SHP77 treated with DMSO at 0.1 percent for 48 hours (cell line): ENCODE measurements at places on chromosomes 2 and 18.

DNA sequence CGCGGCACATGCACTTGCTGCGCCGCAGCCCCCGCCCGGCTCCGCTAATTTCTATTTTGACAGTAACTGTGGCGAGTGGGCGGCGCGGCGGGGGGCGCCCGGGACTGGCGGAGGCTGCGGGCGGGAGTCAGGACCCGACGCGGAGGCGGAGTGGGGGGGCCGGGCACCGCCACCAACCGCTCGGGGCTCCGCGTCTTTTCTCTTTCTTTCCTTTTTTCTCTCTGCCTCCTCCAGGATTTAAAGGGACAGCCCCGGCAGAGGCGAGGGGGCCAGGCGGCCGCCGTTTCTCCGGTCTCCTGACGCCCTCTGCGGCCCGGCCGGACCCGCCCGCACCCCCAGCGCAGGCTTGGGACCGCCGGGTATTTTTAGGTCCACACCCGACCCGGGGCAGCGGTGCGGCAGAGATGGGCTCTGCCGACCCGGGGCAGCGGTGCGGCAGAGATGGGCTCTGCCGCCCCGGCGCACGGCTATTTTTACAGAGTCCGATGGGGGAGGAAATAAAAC lies 460 bp upstream of the ZBTB7C start:
- DNase-seq: no peak

DNA sequence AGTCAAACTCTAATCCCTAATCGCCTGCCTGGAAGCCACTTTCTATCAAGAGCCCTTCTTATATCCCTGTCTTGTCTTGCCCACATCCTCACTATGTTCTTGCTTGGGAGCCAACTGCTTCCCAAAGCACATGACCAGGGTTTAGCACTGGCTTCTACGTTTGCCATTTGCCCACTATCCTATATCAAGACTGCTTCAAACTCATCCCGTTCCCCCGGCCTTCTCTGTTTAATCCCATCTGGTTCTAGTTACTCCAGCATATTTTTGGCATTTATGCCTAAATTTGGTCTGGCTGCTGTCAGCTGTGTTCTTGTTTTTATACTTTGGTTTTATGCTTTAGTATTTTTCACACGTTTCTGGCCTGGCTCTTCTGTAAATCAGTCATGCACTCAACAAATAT lies 40.2 kb downstream of the POLR1A start:
- no peak for DNase-seq

- DNase-seq: no peak
Observed at GRCh38 chr2:218000136-218000535, 2.7 kb downstream of the TNS1 start.

DNA sequence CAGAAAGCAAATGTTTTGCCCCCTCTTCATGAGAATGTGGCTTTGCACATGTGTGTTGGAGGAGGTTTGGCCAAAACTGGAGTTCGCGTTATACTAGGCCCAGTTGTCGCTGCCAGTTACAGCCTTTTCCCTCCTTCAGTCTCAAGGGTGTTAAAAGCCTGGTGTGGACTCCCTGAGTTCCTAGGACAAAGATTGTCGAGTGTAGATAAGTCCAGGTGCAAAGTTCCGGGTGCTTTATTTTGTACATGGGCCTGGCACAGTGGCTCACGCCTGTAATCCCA lies 542 bp upstream of the RNF103 start:
- DNase-seq: no peak

DNA sequence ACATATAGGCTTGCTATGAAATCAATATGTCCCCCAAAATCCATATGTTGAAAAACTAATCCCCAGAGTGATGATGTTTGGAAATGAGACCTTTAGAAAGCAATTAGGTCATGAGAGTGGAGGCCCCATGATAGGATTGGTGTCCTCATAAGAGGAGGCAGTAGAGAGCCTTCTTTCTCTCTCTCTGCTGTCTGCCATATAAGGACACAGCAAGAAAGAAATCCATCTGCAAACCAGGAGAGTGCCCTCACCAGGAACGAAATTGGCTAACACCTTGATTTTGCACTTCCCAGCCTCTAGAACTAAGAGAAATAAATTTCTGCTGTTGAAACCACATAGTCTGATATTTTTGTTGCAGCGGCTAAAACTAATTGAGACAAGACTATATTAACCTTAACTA lies 89.5 kb downstream of the NBAS start:
- DNase-seq: no peak

DNA sequence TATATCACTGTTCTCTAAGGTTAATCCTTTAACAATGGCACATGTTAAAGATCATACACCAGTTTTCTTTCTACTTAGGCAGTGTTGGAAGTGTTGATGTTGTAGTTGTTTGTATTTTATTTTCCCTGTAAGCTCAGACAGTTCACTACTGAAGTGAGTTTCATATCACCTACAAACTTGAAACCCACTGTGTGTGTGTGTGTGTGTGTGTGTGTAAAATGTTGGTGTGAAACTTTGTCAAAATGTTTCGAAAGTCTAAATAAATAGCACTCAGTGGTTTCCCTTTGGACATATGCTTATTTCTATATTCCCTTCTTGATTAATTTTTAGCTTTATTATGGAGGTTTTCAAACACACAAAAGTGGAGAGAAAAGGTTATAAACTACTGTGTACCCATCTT lies 79.8 kb upstream of the CAVIN2 start:
- no peak for DNase-seq

GRCh38 chr2:161857920-161858319 lies 216.1 kb downstream of the DPP4 start:
- DNase-seq: no peak

DNA sequence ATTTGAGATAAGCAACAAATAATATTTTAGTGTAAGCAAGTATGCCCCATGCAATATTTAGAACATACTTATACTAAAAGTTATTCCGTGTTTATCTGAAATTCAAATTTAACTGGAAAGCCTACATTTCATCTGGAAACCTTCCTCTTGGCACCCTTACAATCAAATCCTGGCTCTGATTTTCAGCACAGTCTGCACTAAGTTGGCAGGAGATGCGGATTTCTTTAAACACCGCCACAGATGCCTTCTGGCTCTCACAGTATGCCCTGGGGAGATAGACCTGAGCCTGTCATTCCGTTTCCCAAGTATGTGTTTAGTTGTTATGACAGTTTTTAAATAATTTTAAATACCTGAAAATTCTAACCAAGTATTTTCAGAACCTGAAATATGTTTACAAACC lies 7.3 kb upstream of the MLPH start:
- DNase-seq: no peak

DNA sequence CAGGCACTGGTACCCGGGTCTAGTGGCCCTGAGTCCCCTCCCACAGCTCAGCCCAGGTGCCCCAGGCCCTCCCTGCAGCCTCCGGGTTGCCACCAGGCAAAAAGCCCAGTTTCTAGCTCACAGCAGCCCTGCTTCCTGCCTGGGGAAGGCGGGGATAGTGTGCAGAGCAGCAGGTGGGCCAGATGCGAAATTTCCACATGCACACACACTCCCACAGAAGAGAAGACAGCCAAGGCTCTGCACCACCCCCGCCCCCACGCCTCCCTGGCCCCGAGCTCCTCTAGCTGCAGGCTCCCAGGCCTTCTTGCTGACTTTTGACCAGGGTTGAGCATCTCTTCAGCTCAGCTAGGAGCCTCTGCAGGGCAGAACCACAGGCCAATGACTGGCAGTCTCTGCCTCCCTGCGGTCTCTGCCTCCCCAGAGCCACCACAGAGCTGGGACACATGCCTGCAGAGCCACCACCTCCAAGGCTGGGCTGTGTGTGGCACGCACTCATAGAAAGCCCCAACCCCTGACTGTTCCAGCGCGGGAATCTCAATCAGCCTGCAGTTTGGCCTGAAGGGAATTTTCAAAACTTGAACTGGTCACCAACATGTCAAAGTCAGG lies 7.2 kb downstream of the SLC66A2 start:
- no peak for DNase-seq

DNA sequence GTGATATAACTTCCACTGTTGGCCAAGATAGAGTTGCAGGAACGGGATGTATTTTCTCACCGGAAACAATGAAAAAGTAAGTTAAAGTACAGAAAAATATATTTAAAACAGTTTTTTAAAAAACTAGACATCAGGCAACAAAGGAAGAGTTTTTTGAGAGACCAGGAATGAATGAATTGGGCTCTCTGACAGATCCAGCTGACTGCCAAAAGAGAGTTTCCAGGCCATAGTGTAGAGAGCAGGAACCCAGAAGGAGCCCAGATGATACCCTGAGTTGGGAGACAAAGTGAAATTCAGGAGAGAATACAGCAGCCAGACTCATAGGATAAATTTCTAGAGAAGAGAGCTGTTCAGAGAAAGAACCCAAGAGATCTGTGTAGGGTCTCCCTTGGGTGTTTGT lies 362.6 kb upstream of the SMIM21 start:
- no peak for DNase-seq

DNA sequence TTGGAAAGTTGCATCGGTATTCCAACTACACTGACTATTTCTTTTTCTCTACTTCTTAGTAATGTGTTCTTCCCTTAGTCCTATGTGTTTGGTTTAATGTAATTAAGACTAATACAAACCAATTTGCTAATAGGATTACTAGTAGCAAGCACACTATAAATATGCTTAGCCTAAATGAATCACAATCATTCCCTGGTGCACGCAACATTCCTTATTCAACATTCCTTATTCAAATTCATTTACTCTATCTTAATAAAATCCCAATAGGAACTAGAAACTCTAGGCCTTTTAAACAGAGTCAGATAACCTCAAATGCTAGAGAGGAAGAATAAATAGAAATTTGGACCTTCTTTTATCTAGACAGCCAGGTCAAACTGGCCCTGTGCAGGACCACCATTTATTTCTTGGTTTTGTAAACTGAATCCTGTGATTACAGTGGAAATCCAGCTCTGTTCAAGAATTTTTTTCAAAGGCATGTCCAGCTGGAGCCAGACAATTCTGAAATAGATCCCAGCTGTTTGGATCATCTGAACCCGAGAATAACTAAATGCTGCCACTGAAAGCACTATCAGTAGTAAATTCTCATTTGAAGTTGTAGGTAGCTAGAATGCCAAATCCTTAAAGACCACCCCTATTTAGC lies 103.1 kb downstream of the PPP1R1C start:
- DNase-seq: no peak

GRCh38 chr2:238479847-238480246 lies 53.1 kb downstream of the ASB1 start:
- DNase-seq: no peak

DNA sequence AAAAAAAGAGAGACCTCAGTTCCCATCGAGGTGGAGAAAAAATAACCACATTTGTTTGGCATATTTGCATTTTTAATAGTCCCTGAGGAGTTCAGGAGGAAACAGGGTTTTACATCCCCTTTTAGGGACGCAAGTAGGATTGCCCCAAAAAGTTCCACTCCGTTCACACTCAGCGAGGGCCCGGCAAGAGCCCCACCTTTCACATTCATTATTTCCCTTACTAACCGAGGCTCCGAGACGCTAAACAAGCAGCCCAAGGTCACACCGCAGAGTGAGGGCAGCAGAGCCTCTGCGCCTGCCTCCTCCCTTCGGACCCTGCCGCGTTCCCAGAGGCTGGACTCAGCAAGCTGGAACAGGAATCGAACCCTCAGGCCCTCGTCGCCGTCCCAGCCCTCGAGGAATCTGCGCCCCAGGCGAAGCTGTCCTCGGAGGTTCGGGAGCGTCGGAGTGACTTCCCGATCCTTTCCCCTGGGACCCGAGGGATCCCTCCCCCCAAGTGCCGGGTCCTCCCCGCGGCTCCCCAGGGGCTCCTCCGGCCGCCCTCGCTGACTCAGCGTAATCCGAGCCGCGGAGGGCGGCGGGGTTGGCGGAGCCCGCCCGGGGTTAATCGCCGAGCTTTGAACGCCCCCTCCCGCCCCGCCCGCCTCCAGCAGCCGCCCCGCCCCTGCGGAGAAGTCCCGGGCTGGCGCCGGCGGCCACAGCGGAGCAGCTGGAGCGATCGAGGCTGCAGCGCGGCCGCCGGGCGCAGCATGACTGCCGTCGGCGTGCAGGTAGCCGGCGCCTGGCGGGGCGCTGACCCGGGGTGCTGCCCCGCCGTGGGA lies at the start of gene TMEM37:
Gene TMEM37 (plus strand): TSS at position 700 of the 821 bp plus-strand sequence. CDS start 50 bp downstream, at position 750.
- no peak for DNase-seq

GRCh38 chr18:7607540-7608173 lies 40.5 kb downstream of the PTPRM start:
- DNase-seq: no peak

GRCh38 chr2:3041841-3042600 lies 335.6 kb downstream of the EIPR1 start:
- DNase-seq: no peak

DNA sequence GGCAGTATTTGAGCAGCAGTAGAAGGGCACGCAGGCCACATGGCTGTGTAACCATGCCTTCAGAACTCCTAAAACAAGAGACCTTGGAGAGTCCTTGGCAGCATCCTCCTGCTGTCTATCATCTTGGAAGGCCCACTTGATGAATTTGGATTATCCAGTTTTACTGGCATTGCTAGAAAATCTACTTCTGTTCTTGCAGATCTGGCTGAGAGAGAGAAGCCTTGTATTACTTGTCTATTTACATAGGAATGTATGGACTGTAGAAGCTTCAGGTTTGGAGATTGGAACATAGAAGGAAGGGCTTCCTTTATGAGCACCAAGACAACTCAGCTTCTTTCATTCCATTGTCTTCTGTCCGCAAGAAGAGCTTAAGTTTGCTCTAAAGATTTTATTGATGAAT lies 16.1 kb upstream of the GPBAR1 start:
- no peak for DNase-seq

DNA sequence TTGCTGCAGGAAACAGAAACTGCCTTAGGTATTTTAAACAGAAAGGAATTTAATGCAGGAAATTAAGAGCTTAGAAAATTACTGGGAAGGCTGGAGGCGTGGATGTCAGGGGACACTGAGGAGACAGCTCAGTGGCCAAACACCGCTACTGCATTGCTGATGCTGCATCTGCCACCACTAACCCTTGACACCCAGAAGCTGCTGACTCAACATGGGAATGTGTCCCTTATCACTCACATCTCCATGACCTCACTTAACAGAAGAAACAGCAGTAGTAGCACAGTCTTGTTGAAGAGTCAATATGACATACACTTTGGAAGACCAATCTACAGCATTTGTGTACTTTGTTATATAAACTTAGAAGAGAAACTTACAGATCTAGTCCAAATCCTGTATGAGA lies 906.1 kb downstream of the SLC4A3 start:
- peak; percentile 27 for DNase-seq

DNA sequence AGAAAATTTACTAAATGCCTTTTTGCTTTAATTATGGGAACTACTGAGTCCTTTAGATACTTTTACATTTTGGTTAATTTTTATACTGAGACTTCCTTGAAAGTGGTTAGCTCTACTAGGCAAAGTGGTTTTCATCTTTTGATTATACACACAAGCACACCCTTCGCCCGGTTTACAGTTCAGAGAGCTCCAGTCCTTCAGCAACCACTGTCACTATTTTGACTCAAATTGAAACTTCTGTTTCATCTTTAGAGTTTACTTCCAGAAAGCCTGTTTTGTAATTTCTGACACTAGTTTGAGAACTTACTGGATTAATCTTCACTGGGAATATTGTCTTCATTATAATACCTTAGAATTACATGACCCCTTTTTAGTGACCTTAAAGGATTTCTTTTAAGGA lies 140.3 kb upstream of the FOSL2 start:
- no peak for DNase-seq
